SW480 (cell line): ENCODE measurements at places on chromosomes 11 and 22.
A peak's percentile ranks its signal among the peaks of the same experiment; 100 is the strongest.

- DNase-seq = no peak
Measured at GRCh38 chr11:12204506-12204905, 94.1 kb downstream of the MICAL2 start.

DNA sequence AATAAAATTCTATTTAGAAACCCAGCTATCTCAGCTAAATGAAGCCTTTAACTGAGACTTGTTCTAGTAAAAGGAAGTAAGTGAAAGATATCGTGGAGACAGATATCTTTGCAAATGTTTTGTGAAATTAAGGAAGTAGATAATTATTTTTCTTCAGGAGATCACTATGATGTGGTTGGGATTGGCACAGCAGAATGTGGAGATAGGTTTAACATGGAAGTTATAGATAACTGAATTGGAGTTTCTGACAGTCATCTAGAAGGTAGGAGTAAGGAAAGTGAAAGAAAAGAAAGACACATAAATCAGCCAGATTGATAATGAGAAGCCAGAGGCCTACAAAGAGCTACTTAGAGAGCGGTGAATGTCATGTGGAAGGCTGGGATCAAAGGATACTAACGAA, 4.7 kb upstream of the CASP5 start:
- DNase-seq = no peak

DNA sequence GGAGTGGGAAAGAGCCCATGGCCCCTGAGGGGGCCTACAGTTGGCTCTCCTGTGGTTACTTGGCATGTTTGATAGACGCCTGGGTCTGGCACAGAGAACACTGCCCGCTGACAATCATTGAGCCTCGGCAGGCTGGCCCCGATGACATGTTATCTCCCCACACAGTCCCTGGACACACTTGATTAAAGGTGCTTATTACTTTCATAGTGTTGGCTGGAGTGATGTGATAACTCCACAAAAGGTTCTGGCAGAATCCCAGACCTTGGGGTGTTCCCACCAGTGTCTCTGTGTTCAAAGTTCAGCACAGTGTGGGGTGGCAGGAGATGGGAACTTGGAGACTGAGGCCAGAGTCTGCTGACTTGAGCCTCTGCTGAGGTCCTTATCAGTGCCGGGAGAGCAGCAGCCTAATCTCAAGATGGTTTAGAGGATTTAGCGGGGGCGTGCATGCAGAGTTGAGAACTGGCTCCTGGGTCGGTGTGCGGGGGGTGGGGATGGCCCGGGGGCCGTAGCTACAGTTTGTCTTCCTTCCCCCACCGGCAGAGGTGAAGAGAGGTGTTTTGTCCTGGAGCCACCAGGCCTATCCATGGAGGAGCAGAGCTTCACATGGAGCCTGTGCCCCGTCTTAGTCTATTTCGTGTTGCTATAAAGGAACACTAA, 22.5 kb downstream of the PARVB start:
- no peak for DNase-seq

- no peak for DNase-seq
Measured at GRCh38 chr11:134541355-134541754, 129.3 kb upstream of the B3GAT1 start.

- peak; percentile 58 for DNase-seq
Measured at GRCh38 chr11:126989942-126990715, 10.4 kb downstream of the KIRREL3 start.

DNA sequence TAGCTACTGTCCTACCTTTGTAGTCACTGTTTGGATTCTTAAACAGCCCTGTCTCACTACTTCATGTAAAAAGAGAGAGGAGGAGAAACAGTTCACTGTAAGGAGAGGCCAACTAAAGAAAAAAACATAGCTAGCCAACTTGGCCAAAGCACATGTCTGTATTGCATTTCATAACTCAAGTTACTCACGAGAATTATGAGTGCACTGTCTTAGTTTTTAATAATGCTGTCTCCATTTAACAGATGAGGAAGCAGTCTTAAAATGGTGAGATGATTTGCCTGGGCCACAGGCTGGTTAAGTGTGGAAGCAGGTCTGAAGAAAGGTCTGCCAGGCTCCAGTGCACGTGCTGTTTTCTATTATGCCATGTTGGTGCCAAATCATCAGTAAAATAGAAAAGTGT, 104.5 kb downstream of the UVRAG start:
- DNase-seq = no peak

GRCh38 chr11:95248666-95249467, 17.9 kb upstream of the SESN3 start:
- no peak for DNase-seq

- no peak for DNase-seq
Measured at GRCh38 chr22:19387575-19387974, 44.0 kb downstream of the HIRA start.

- no peak for DNase-seq
Measured at GRCh38 chr11:110990311-110990710, 255.2 kb upstream of the POU2AF2 start.

DNA sequence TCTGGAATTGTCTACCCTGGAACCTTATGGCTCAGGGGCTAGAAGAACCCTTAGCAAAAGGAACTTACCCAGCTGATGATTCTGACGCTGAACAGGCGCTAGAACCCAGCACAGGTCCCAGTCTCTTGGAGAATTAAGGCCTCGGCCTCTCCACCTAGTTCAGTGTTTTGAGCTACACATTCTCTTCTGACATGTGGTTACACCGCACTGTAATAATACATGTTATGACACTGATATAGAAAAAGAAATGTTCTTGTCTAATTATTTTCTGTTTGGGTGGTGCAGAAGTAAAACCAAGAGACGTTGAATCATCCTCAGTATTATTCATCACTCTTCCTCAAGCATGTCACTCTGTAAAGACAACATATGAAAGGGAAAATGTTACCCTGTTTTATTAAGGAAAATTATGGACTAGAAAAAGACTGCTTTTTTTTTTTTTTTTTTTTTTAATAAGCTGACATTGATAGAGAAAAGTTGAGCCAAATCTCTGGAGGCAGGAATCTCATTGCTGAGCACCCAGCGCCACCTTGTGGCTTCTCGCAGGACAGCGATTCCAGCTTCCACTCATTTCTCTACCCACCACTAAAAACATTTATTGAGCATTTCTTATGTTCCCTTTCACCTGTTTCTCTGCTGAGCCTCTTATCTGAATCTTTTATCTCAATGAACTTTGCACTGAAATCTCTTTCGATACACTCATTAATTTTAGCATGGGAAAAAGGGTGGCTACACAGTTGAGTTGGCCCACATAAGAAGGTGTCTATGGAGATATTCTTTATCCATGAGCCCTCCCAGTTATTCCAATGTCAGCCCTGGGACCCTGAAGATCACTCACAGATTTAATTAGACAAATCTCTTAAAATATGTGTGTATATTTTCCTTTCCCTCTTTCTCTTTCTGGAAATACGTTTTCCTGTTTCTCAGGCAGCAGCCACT, 12.6 kb upstream of the APLNR start:
- DNase-seq = peak; percentile 64

- no peak for DNase-seq
Measured at GRCh38 chr11:123745764-123746451, 4.4 kb upstream of the ZNF202 start.

DNA sequence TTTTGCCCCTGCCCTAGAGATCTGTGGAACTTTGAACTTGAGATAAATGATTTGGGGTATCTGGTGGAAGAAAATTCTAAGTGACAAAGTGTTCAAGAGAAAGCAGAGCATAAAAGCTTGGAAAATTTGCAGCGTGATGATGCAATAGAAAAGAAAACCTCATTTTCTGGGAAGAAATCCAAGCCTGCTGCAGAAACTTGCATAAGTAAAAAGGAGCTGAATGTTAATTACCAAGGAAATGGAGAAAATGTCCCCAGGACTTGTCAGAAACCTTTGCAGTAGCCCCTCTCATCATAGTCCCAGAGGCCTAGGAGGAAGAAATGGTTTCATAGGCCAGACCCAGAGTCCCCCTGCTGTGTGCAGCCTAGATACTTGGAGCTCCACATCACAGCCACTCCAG, 686.9 kb downstream of the FAM181B start:
- no peak for DNase-seq

DNA sequence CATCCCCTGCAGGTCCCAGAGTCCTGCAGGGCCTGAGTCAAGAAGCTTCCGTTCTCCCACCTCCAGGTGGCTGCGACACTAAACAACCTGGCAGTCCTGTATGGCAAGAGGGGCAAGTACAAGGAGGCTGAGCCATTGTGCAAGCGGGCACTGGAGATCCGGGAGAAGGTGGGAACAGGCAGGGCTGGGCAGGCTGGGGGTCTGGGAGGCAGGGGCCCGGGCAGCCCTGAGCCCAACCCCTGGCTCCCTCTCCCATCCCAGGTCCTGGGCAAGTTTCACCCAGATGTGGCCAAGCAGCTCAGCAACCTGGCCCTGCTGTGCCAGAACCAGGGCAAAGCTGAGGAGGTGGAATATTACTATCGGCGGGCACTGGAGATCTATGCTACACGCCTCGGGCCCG, 4.7 kb upstream of the RAB1B start:
- DNase-seq = no peak

DNA sequence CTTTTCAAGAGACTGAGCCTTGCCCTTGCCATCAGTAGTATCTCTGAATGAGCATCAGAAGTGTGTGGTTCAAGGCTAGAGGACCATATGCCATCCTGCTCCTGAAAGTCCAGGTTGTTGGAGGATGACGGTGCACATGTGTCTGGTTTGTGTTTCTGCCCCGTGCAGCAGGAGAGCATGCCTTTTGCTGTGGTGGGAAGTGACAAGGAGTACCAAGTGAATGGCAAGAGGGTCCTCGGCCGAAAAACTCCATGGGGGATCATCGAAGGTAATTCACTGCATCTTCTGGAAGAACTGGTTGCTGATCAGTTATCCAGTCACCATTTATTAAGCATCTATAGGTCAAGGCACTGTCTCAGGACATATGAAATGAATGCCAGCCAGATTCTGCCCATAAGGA, 6.1 kb upstream of the WBP2NL start:
- DNase-seq = no peak

GRCh38 chr11:119424775-119425174, 1.8 kb upstream of the THY1 start:
- DNase-seq = no peak

DNA sequence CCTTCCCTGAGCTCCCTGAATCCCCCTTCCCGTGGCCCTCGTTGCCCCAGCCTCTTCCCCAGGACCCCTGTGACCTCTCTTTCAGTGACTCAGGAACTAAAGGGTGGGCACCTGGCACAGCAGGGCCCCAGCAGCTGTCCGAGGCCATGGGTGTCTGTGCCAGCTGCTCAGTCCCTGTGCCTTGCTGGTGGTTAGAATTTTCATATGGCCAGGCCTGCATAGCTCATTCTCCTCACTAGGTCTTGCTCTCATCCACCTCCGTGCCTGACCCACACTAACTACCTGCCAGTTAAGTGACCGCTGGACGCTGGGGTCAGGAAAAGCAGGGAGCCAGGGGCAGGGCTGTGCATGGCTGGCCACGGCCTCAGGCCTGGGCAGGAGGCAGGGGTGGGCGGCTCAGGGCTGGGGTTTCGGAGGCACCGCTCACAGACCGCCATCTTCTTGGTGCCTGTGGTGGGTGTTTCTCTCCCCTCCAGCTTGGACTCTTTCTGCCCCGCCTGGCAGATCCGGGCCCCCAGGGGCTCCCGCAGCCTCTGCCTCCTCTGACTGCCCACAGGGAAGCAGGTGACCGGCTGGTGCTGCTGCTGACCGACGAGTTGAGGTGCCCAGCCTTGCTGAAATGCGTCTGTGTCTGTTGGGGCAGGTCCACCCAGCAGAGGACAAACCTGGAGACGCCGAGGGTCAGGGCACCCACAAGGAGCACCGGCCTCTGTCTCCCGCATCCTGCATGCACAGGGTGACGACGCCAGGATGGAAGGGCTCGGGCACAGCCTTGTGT, 20.3 kb downstream of the MRGPRD start:
- DNase-seq = no peak

DNA sequence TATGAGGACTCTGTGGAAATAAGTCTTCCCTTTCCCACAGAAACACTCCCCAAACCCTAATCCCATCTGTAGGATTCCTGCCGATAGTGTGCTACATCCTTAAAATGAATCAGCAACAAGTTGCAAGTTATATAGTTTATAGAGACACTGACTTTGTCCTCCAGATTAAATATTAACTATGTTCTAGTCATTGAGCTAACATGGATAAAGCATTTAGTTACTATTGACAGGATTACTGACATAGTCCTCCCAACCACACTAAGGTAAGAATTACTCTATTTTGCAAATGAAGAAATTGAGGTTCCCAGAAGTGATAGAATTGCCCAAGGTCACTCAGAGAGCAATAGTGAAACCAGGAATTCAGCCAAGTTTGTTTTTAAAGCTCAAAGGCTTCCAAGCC, 1.9 kb downstream of the OR52M1 start:
- no peak for DNase-seq

GRCh38 chr11:60265373-60266214, 14.9 kb upstream of the MS4A4A start:
- peak; percentile 42 for DNase-seq

DNA sequence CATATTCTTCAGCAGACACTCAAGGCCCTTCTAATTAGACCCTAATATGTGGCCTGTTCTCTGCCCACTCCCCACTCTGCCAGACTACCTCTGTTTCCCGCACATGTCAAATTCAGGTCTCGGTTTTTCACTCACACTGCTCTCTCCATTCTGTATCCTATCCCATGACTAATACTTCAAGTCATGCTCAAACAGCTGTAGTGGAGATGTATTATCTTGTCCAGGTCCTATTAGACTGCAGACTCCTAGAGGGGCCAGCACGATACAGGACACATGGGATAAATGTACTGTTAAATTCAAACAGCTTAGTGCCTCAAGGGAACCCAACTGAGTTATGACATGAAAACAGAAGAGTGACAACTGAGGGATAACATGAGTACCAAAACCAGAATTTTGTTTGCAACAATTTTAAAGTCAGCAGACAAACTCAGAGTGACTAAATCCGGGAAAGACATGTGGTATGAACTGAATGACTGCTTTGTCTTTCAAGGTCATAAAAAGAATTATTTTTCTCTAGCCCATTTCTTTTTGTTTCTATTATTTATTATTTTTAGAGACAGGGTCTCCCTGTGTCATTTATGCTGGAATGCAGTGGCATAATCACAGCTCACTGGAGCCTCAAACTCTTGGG, 20.5 kb downstream of the ATP6V1E1 start:
- DNase-seq = no peak

- no peak for DNase-seq
Measured at GRCh38 chr11:20050551-20051333, 109.5 kb downstream of the DBX1 start.

DNA sequence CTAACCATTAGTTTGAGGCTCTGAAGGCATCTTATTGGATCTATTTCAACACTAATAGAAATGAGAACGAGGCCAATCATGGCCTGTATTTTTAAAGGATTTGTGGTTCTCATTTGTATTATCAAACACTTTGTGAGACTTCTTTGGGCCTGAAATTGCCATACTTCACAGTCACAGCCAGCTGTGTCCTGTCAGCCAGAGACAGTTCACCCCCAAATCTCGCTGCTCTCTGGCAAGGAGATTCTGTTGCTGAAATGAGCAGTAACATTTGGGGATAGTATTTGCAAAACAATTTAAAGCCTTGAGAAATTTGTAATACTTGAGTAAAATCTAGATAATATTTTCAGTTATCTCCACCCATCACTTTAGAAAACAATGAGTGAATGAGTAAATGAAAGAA, 26.9 kb upstream of the TENM4 start:
- no peak for DNase-seq

- DNase-seq = no peak
Measured at GRCh38 chr22:49278340-49278739, 549.3 kb downstream of the BRD1 start.
